ENCODE measurements at places on chromosomes 13 and 19.

GRCh38 chr13:39450176-39450575, 152.8 kb downstream of the LHFPL6 start:
- no peak for DNase-seq

DNA sequence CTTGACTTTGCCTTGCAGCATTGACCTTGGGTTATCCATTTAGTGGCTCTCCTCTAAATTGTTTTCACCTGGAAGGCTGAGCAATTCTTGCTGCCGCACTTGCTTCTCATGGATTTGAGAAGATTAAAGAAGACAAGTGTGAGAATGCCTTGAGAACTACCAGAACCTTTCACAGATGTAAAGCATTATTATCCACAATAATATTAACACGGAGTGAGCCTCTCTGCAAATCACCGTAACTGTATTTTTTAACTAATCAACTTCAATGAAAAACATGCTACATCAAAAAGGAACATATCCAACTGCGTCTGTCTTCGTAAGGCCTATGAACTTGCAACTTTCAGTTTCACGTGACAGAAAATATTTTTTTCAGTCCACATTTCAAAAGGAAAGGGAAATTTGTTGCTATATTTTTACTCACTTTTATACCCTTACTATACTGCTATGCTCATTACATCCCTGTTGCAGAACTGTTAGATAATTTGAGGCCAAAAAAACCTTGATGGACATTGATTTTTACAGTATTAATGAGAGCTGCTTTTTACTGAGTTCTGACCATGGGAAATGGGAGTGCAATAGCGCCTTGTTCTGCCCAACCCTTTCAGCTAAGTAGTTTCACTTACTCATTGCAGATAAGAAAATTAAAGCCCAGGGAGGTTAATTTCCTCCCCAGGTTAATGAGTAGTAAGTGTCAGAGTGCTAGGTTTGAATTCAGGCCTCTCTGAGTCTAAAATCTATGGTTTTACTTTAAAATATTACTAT, 93.8 kb upstream of the RAP2A start:
- peak; percentile 20 for DNase-seq

GRCh38 chr19:9836021-9836420, 903 bp downstream of the PIN1 start:
- DNase-seq: peak; percentile 52

DNA sequence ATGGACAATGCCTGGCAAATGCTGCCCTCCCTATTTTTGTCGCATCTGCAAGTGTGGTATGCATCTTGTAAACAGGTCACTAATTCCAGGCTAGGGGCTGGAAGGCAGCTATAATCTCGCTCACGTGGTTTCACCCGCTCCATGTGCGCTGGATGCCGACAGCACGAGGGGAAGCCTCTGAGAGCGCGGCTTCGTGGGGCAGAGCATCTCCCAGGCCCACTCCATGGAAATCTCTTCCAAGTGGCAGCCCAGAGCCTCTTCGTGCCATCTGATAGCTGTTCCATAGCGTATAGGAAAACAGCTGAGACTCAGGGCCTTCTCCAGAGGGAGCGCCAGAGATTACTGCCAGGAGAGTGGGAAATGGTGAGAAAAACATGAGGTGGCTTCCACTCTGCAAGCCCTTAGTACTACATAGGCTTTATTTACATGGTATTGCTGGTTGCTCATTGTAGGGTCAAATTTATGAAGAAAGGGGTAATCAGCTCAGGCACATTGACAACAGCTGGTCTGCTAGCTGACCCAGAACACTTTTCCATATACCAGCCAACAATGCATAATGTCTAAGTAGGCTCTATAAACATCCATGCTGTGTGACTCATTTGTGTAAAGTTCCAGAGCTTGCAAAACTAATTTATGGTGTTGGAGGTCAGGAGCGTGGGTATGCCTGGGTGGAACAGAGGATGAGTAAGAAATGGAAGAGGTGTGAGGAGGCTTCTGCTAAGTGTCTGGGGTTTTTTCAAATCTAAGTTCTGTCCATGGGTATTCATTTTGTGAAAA, 165.2 kb downstream of the SHISA2 start:
- no peak for DNase-seq

DNA sequence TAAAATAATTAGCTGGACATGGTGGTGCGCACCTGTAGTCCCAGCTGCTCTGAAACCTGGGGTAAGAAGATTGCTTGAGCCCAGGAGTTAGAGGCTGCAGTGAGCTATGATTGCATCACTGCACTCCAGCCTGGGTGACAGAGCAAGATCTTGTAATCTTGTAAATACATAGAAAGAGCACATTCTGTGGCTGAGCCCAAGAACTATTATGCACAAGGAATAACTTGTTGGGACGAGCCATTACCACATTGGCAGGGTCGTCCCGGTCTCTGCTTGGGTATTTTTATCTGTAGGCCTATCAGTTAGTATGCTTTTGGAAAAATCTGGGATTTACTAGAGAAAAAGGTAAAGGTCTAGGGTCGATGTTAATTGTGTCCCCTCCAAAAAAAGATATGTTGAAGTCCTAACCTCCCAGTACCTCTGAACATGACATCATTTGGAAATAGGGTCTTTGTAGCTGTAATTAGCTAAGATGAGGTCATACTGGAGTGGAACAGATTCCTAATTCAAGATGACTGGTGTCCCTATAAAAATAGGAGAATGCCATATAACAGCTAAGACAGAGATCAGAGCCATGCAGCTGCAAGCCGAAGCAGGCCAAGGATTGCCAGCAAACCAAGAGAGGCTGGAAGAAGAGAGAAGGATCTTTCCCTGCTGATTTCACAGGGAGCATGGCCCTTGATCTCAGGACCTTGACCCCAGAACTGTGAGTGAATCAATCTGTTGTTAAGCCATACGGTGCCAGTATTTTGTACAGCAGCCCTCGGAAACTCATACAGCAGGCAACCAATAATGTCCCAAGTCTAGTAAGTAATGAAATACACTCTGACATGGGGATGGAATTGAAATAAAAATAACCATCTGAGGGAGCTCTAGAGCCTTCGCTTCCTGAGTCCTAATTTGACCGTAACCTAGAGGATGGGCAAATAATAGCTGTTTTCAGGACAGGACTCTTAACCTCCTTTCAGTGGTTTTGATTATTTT, 77.0 kb downstream of the TM9SF2 start:
- peak; percentile 31 for DNase-seq

- DNase-seq: peak; percentile 27
These were observed 72.3 kb downstream of the C1QTNF9 start for GRCh38 chr13:24381541-24382265.

GRCh38 chr13:41746259-41746658, 214.7 kb downstream of the VWA8 start:
- peak; percentile 54 for DNase-seq

GRCh38 chr13:27806744-27807387, 14.6 kb downstream of the GSX1 start:
- no peak for DNase-seq

DNA sequence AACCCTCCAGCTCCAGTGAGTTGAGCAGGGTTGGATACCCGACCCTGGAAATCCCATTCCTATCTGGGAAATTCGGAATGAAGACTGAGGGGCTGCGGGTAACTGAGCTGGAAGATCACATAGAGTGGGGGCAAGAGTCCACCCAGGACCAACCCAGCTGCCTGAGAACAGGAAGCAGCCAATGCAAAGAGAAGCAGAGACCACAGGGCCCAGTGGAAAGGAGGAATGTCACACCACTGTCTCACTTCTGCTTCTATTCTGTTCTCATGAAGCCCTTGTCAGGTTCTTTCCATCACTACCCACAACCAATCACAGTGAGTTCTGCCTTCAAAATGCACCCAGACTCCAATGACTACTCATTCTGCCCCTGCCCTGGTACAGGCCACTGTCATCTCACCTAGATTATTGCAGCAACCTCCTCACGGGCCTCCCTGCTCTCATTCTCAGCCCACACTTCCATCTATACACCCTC, 15.3 kb downstream of the DYRK1B start:
- DNase-seq: no peak

GRCh38 chr19:1102407-1103131, 1.2 kb upstream of the GPX4 start:
- DNase-seq: peak; percentile 100

DNA sequence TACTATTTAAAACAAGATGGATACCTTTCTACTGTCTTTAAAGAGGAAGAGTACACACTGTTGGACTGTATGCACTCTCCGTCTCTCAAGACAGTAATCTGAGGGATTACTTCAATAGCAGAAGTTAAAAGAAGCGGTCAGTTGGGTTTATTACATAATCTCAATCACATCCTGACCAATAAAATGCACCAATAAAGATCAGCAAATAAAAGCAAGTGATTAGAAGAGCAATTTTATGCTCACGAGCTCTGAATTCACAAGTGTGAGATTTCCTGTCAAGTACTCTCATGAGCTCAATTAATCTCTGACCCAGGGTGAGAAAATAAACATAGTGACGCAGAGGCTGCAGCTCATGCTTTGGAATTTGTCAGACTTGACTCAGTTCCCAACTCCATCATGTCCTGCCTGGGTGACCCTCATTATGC, 12.2 kb downstream of the ABCC4 start:
- no peak for DNase-seq

- peak; percentile 92 for DNase-seq
These were observed 594.6 kb downstream of the PCDH9 start for GRCh38 chr13:66635526-66635925.

DNA sequence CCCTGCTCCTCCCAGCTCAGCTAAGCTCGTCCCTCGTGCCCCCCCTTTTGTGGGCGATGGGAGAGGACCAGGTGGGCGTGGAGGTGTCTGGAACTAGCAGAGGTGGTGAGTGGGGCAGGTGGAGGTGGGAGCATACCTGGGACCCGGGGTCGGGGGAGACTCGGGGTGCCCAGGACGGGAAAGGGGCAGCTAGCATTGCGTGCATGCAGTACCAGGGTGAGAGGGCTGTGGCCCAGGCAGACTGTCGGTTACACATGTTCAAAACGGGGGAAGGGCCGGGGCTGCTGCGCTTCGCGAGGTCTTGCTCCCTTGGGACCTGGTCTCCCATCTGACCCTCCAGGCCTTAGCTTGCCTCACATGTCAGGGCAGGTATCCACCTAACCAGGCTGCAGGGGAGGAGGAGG, 9.1 kb downstream of the TLE5 start:
- no peak for DNase-seq

DNA sequence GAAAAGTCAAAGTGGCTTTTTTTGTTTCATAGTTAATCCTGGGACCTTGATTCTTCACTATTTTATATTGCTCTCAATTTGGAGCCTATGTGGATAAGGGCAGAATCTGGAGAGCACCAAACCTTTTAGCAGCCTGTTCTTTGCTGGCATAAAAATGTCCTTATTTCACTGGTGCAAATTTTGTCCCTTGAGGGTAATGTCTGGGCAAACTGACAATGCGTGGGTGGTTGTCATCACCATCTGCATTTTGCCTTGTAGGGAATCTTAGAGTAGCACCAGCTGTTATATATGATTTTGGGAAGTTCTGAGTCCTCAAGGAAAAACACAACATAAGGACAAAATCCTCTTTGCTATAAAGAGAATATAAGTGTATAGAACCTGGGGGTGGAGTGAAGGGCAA, 336.9 kb upstream of the HTR2A start:
- DNase-seq: peak; percentile 38

DNA sequence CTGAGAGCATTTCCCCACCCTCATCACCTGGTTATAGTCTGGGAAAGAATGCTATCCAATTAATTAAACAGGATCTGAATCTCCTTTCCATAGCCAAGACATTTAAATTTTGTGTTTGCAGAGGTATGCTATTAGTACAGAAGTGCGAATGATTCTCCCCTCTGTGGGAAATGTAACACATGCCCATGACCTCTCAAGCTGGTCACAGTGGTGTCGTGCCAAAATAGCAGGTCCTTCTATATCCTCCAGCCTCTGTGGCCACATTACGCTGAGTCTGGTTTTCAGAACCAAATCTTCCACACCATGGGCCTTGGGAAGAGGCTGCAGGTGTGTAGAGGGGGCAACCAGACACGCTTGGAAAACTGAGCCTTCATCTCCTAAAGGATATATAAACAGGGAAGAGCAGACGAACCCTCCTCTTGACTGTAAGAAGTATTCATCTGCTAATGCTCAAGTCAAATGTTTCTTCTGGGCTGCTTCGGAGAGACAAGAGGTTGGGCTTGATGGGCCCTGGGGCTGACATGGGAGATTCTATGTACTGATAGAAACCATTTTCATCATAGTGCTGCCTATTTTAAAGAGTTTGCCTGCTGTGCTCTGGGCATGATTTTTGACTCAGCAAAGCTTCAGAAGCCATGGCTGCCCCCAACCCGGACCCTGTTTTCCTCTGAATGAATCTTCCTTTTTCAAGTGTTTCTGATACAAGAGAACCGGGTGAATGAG, 197.6 kb downstream of the DNAJC15 start:
- DNase-seq: no peak

DNA sequence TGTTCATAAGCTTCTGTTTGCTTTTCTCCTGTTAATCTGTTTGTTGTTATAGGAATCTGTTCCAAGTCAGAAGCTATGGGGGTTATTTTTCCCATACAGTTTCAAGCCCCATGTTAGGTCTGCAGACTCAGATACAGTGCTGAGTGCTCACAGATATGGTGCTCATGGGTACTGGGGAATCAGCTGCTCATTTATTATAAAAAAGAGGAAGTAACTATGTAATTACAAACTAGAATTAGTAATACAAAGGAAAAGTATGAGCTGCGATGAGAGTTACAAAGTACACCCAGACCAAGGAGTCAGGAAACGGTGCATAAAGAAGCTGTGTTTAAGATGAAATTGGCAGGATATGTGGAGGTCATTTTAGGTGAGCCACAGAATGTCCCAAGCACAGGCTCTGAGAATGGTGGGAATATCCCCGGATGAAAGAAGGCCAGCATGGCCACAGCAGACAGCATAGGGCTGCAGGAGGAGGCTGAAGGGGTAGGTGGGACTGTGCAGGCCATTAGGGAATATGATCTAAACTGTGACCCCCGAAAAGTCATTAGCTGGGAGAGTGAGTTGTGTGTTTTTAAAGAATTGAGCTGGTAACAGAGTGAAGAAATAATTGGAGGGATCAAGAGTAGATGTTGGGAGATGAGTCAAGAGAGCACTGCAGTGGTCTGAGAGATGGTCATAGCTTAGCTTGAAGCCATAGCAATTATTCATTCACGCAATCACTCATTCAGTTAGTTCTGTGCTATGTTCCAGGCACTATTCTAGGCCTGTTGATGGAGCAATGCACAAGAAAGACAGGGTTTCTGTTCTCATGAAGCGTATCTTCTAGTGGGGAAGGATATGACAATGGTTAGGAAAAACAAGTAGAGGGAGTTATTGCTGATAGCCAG, 177.4 kb upstream of the UBL3 start:
- no peak for DNase-seq

DNA sequence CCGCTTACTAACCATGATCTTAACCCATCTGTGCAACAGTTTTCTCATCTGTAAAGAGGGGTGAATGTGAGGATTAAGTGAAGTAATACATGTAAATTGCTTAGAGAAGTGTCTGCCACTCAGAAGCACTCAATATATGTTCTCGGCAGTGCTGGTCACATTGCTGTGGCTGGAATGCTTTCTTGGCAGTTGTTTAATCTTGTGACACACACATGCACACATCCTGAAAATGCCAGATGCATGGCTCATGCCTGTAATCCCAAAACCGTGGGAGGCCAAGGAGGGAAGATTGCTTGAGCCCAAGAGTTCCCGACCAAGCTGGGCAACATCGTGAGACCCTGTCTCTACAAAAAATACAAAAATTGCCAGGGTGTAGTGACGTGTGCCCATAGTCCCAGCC, 4.9 kb upstream of the DMKN start:
- peak; percentile 97 for DNase-seq

GRCh38 chr13:51619614-51620013, 35.4 kb downstream of the WDFY2 start:
- peak; percentile 88 for DNase-seq

All from fibroblast of the aortic adventitia (primary cell).